ENCODE measurements at places on chromosomes 16 and 17.
A peak's percentile ranks its signal among the peaks of the same experiment; 100 is the strongest.

DNA sequence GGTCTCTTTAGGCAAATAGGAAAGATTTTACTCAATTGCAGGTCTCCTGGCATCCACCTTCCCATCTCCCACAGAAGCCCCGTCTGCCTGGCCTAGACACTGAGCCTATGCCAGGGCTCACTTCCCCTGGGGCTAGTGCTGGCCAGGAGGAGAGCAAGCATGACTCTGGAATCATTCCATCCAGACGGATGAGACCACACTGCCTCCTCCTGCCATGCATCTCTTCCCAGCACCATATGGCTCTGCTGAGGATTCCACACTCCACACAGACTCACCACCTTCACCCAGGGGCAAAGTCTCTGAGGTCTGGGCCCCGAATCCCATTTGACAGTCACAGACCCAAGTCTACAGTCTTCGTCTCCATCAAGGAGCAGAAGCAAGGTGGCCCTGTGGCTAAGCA lies 346.5 kb downstream of the C16orf95 start:
- DNase-seq = no peak

- DNase-seq = no peak
Observed at GRCh38 chr17:41393294-41393693, 4.1 kb downstream of the KRT31 start.

- DNase-seq = no peak
Observed at GRCh38 chr16:23837553-23838308, 1.9 kb downstream of the PRKCB start.

GRCh38 chr17:44492706-44493272 lies 10.4 kb downstream of the GPATCH8 start:
- DNase-seq = no peak

DNA sequence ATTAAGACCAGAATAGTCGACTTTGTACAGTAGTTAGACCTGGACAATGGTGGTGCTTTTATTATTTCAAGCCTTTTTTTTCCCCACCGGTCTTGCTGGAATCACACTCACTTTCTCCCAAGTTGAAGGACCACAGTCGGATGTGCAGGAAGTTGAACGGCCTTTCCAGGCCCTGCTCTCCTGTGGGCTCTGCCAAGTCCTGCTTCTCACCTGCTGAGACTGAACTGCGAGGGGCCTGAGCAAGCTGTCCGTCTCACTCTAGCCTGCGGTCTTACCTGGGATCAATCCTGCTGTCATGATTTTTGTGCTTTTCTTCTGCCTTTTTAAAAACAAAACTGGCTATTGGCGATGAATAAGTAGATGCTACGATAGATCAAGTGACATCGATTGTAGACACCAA lies 1.3 kb downstream of the TLCD3A start:
- no peak for DNase-seq

DNA sequence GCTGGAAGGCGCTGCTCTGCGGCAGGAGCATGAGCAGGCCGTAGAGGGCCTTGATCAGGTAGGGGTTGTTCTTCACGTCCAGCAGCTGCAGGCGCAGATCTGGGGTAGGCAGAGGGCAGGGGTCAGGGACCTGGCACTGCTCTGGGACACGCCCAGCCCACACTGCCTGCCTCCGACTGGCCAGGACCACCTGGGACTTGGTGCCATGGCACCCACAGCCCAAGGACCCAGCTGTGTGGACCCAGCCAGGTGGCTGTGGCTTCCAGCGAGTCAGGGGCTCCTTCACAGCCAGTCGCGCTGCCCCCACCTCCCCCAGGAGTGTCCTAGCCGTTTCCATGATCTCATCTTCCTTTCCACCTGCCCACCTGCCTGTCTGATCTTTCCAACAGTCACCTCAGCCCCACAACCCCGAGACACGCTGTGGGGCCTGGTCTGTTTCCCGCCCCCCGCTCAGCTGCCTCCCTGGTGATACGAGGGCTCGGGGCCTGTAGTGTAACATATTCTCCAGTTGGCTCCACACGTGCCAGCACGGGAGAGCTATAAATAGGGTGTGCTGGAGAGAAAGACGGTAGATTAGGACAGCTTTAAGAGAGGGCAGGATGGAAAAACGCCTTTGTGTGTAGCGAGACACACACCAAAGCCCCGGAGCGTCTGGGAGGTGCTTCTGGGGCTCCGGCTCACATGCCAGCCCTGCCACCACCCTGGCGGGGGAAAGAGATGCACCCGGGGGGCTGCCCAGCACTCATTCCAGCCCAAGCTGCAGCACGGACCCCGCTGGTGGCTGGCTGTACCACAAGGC lies 7.2 kb upstream of the MTSS2 start:
- no peak for DNase-seq

- no peak for DNase-seq
Observed at GRCh38 chr17:77358801-77359200, 218.0 kb downstream of the SEC14L1 start.

GRCh38 chr17:33013596-33014375 lies 22.1 kb downstream of the SPACA3 start:
- no peak for DNase-seq

DNA sequence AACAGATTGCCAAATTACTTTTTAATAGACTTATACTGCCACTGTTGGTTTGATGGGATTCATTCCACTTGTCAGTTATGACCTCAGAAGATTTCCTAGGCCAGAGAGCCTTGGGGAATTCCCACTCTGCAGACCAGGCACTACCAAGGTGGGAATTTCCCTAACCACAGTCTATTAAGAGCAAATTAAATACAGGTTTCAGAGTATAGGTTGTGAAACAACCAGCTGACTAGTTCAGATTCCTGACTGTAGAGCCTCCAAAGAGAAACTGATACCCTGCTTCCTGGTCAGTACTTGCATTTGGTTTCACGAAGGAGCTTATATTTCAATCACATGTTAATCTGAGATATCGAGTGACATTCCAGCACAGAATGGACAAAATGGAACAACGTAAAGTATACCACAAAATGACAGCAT lies 186.5 kb downstream of the STX8 start:
- peak; percentile 34 for DNase-seq

- DNase-seq = no peak
Observed at GRCh38 chr17:33040461-33040860, 48.8 kb downstream of the SPACA3 start.

DNA sequence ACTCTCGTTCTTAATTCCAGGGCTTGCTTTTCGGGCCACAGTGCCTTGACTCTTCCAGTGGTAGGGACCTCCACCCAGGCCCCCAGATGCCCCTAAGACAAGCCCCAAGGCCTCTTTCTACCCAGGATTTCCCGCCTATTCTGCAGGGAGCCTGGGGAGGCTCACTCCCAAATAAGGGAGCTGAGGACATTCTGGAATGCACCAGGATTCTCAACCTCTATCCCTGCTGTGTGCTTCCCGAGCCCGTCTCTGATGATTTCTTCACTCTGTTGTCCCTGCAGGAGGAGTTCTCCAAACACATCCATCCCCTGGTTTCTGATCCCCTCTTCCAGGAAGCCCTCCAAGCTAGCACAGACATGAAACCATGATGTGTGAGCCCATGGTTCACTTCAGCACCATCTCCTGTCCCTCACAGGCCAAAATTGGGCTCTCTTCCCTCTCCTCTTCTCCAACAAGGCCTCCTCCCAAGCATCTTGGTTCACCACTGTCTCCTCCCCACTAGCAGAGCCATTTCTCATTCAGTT lies 255.9 kb downstream of the KATNIP start:
- no peak for DNase-seq

- peak; percentile 41 for DNase-seq
Observed at GRCh38 chr17:56593646-56594319, at the start of gene NOG. Gene NOG (plus strand): TSS chr17:56593699. CDS start chr17:56594224, 525 bp downstream.

DNA sequence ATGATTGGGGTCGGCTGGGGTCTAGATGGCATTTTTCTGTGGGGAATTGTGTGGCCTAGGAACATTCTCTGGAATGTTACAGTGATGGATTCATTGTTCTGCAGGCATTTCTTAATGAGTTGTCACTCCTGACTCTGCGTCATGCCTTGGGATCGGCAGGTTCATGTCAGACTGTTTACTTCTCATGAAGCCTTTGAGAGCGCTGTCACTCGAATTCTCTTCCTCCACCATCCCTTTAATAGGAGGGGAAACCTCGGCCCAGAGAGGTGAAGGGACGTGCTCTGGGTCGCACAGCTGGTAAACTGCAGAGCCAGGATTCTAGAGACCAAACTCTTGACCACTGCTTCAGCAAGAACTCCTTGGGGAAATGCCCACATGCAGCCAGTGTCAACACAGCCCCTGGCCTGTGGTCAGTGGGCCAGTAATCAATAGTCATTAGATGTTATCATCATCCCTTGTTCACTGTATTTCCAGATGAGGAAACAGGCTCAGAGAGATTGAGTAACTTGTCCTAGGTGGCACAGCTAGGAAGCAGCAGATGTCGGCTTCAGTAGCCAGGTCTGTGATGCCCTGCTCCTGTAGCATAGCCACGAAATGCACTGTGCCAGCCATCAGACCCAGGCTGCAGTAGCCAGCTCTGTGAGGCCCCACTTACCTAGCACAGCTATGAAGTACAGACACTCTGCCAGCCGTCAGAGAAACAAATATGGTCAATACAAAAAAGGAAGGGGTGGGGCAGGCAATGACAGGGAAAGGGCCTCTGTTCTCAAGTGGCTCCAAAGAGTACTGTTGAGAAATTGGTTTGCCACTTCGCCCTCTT lies 259.0 kb downstream of the CPPED1 start:
- DNase-seq = no peak

GRCh38 chr17:80346498-80347275 lies 68.3 kb upstream of the ENDOV start:
- no peak for DNase-seq

DNA sequence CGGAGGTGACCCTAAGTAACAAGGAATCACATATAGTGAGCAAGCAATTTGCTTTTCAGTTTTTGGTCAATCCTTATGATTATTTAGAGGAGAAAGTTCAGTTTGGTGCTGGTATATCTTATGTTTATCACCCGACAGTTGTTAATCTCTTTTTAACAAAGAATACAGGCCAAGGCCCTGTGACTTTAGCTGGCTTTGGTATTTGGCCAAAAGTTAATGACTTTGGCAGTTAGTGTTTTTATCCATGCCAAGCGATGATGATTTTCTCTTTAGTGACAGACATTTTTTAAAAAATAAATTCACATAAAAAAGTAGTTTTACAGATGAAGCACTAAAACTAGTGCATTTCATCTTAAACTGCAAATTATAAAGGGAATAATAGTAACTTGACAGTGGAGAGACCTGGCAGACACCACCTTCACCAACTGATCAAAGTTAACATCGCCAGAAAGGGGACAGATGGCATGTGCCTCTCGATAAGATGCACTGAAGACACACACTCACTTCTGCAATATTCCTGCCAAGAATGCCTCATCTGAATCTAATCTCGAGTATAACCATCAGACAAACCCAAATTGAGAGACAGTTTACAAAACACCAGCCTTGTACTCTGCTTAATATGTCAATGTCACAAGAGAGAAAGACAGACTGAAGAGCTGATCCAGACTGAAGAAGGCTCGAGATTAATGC lies 6.9 kb downstream of the DEXI start:
- DNase-seq = no peak

All from GM12891 (cell line).